ENCODE measurements at places on chromosomes 5 and 9.
A peak's percentile ranks its signal among the peaks of the same experiment; 100 is the strongest.

GRCh38 chr9:129988607-129989361, 54.2 kb downstream of the FNBP1 start:
- DNase-seq: peak; percentile 92

DNA sequence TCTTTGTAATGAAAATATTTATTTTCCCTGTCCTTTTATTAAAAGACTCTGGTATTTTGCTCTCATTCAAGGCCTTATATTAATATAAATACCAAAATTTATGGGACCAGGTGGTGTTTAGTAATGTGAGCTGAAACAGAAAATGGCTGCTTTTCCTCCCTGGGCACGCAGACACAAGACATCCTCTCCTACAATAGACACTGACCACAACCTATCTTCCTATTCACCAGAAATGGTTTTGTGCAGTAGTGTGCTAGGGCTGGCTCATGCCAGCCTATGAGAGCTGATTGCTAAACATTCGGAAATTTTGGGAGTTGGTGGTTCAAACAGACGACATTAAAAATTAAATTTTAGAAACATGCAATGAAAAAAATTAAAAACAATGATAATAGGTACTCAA, 338.2 kb downstream of the BNC2 start:
- DNase-seq: no peak

DNA sequence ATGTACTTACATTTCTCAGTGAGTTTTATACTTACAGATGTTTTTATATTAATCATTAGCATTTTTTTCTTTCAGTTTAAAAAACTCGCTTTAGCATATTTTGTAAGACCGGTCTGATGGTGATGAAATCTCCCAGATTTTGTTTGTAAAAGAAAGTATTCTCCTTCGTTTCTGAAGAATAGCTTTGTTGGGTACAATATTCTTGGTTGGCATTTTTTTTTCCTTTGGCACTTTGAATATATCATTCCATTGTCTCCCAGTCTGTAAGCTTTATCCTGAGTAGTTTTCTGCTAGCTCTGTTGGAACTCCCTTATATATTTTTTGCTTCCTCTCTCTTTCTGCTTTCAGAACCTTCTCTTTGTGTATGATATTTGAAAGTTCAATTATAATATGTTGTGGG, 412.6 kb downstream of the RASEF start:
- DNase-seq: no peak

GRCh38 chr5:124744170-124744971, 2.1 kb downstream of the ZNF608 start:
- DNase-seq: peak; percentile 52

DNA sequence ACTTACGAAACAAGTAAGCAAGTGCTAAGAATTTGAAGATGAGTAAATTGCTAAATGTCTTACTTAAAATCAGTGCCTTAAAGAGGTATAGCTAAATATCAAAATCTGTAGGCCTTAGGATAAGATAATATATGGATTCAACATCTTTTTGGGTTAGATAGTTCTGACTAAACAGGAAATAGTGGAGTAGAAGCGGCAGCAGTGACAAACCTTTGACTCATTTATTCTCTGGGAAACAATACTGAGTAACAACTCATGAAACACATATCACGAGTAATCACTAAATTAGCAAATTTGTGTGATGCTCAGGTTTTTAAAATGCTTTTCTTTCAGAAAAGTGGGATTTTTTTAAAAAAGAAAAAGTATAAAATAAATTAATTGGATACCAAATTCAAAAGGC, 762.1 kb upstream of the TYRP1 start:
- no peak for DNase-seq

GRCh38 chr5:172595596-172596455, 45.2 kb upstream of the NEURL1B start:
- DNase-seq: no peak

DNA sequence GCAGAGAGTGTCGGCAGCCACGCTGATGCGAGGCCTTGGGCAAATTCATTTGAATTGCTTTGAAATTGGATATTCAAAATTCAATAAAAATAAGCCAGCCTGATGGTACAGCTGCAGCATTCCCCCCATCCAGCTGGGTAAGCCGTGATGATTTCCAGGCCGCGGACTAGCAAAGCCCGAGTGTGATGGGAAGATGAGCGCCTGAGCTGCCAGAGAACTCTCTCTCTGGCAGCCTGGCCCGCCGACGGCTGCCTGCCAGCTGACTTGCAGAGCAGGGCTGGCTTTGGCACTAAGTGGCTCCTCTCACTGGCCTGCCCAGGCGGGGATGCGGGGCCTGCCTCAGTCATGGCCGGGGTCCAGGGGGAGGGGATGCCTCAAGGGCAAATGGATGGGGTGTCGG, 268.3 kb upstream of the WWC1 start:
- DNase-seq: no peak

DNA sequence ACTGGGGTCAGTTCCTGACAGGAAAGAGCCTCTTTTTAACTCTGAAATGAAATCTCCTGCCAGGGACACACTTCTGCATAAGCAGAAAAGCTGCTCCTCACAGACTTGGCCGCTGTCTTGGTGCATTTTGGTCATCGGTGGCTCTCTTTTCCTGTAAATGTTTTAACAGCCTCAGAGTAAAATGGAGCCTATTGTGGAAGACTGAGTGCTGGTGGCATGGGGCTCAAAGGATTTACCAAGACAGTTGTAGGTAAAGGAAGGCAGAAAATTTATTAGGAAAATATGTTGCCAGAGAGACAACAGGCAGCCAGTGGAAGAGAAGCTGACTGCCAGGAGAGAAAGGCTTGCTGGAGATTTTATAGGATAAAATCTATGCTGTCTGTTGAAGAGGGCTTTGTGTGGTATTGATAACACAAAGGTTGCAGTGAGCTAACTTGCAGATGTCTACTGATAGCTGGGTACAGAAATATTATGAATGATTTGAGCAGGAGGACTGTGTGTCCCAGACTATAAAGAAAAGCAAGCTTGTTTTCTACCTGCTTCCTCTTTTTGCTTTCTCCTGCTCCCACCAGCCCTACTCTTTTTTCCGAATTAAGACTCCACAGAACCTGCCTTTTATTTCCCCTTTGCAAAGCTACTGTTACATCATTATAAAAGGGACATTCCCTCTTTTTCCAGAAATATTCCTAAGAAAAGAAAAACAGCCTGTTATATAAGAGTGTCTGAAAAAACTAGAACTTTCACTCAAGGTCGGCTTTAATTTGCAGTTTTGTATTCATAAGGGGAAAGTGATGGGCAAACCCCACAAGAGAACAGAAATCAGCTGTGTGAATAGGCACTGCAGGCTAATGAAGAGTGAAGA, 27.9 kb upstream of the IFNA14 start:
- DNase-seq: peak; percentile 9

DNA sequence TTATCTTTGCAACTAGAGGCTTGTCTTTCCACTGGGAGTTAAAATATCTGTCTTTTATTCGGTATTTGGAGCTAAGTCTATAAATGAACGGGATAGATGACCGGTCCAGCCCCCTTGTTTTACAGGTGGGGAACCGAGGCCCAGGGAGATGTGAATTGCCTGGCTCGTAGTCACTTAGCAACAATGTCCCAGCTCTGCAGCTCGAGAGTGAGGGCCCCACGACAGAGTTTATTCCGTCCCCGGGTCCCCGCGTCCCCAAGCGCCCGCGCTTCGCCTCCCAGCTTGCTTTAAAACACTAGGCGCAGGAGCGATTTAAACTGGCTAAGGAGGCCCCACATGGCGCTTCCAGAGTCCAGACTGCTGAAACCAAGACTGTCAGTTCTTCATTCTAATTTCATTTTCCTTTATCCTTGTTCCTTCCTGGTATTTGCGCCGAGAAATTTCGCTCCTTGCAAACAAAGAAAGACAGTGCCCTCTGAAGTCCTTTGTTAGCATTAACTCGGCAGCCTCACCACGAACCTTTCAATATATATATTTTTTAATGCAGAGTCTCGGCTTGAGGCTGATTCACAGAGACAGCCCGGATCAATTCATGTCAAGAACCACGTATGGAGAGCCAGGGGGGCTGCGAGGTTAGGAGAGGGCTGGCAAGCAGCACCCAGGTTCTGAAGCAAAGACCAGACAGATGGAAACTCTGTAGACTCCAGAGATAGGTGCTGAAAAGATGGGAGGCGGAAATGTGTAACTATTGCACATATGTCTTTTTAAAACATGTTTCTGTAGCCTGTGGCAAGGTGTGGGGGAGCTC, 1.4 kb upstream of the ENC1 start:
- DNase-seq: peak; percentile 65

DNA sequence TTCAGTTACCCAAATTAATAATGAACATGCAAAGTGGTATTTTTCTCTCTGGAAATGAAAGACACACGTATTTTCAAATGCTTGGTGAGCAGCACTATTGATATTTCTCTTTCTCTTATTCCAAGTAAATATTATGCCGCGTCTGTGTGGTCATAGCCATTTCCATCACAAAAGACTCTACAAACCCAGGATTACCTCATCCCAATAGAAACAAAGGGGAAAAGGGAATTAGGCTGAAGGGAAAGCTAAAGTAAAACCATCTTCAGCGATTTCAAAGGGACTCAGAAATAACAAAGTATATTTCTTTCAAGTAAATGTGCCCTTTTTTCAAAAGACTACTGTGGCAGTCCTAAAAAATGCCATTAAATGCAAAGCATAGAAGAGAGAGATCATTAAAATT, 62.0 kb upstream of the FST start:
- DNase-seq: no peak

- no peak for DNase-seq
Observed at GRCh38 chr5:126274763-126275125, 148.5 kb upstream of the GRAMD2B start.

DNA sequence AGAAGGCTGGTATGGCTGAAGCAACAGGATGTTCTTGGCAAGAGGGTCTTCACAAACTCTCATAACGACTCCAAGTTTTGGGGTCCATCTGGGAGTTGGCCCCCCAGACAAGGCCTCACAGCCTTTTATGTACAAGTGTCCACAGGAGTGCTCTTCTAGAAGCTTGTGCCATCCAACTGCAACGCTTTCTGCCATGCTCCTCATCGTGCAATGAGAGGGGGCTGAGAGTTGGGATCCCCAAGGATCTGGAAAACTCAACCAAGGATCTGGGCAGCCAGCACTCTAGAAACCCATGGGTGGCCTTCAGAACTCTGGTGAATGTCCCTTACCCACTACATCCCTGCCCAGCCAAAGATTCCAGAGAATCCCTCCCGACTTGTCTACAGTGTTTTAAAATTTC, 8.5 kb upstream of the AMBP start:
- DNase-seq: no peak

DNA sequence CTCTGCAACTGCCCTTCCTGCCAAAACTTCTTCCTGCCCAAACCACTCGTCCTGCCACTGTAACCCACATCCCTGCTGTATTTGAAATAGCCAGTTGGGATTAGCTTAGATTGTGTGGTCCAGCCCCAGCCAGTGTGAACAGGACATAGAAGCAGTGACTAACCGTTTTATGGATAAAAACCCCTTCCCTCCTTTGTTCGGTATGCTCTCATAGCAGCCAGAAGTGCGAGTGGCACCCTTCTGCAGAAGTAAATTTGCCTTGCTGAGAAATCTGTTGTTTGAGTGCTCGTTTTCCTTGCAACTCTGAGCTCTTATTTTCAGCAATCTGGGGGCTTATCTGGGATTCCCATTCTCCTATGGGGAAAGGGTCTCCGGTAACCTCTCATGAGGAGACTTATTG, 470.0 kb downstream of the PRDM9 start:
- DNase-seq: no peak

- no peak for DNase-seq
Observed at GRCh38 chr9:92332577-92333281, 7.0 kb downstream of the CENPP start.

DNA sequence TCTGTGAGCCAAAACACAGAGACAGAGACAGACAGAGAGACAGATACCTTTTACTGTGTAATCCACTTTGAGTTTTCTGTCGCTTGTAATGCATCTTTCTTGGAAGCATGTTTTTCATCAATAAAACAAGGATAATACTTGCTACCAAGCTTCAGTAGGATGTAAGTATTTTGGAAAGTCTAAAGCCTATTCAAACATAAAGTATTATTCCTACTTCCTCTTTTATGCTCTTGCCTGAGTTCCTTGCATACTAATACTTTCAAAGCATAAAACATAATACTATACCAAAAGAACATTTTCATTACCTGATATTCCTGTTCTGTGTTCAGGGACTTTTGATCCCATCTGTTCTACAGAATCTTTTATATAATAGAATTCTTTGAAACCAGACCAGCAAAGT, 64.5 kb upstream of the SLC30A5 start:
- no peak for DNase-seq

- DNase-seq: no peak
Observed at GRCh38 chr5:6995115-6995514, 281.9 kb downstream of the TENT4A start.

- DNase-seq: no peak
Observed at GRCh38 chr5:75461679-75462078, 49.8 kb downstream of the CERT1 start.

- no peak for DNase-seq
Observed at GRCh38 chr5:171427318-171428167, 8.1 kb downstream of the FGF18 start.

DNA sequence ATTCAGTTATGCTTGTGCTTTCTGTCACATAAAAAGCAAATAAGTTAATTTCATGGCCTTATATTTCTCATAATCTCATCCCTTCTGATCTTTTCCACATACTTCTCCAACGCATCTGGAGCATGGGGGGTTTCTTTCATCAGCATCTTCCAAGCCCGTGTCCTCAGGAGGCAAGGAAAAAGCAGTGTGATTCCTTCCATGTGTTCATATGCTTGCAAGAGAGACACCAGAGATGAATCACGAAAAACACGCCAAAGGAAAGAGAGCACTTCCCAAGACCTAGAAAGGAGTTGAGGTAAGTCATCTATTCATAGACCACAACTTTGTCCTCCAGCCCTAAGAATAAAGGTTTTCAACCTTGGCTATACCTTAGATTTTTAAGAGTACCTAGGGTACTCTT, 26.0 kb upstream of the SVEP1 start:
- DNase-seq: no peak
